Kasumi-1 (cell line): ENCODE measurements at places on chromosomes 6 and 20.
A peak's percentile ranks its signal among the peaks of the same experiment; 100 is the strongest.

DNA sequence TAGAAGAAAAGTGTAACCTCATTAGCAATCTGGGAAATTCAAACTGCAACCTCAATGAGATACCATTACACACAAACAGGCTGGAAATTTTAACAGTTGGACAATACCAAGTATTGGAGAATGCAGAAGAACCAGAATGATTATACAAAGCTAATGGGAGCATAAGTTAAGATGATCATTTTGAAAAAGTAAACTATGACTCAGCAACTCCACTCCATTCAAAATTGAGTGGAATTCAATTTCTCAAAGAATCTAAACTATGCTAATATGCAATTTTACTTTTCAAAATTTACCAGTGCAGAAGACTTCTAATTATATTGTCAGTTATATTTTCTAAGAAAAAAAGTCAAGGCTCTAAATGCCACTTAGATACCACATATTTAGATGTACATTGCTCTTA lies 17.2 kb downstream of the GPLD1 start:
- DNase-seq = no peak

- peak; percentile 93 for DNase-seq
Measured at GRCh38 chr6:30450909-30451841, 38.1 kb upstream of the HLA-E start.

- no peak for DNase-seq
Measured at GRCh38 chr20:46111028-46111835, 6.9 kb upstream of the CD40 start.

- no peak for DNase-seq
Measured at GRCh38 chr20:50821994-50822393, 27.1 kb downstream of the BCAS4 start.

DNA sequence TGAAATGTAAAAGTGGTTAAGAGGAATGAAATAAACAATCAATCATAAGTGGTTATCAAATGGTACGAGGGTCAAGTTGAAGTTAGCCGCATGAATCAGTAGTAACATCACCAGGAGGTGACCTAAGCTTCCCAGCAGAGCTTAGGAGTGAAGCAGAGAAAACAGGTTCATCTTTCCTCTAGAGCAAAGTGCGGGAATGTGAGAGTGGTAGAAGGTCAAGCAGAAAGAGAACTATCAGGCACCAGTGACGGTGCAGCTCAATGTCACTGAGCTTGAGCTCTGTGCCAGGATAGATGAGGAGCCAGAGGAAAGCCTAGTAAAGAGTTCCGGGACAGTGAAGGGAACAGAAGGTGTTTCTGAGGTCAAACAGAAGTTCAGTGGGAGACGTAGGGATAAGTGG lies 20.8 kb upstream of the TNFAIP3 start:
- no peak for DNase-seq

GRCh38 chr20:46741924-46742668 lies 32.6 kb downstream of the SLC2A10 start:
- no peak for DNase-seq

- DNase-seq = no peak
Measured at GRCh38 chr6:24353861-24354260, 4.0 kb downstream of the DCDC2 start.

DNA sequence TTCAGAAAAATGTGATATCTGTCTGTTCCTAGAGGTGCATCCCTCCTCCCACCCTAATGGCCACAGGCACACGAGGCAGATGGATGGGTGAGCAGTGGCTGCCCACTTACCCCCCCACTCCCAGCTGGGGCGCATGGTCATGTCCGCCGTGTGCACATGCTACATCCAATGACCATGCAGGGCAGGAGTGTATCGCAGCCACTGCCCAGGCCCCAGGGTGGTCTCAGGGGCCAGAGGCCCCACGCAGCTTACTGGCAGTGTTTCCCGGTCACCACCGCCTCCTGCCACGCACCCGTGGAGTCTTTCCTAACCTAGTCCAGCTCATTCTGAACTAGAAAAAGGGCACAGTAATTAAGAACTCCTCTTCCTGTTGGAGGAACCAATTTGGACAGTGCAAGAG lies 11.7 kb upstream of the HTR1B start:
- DNase-seq = no peak

GRCh38 chr6:67933278-67933677 lies 701.8 kb upstream of the ADGRB3 start:
- DNase-seq = no peak

DNA sequence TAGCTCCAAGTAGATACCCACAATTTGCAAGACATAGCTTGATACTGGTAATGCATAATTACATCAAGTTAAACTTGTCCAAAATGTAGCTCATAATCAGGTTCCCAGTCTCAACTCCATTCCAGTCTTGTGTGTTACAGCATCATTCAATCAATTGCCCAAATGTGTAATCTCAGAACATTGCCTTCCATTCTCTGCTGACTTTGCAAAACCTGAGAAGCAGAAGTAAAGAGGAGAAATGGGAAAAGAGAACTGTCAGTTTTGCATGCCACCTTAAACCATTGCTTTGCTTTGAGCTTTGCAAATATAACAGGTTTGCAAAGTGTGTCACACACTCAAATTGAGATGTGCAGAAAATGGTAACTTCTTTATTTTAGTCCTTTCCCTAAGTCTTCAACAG lies 40.3 kb upstream of the CNKSR3 start:
- no peak for DNase-seq

- DNase-seq = no peak
Measured at GRCh38 chr6:169344750-169345065, 91.1 kb upstream of the THBS2 start.

DNA sequence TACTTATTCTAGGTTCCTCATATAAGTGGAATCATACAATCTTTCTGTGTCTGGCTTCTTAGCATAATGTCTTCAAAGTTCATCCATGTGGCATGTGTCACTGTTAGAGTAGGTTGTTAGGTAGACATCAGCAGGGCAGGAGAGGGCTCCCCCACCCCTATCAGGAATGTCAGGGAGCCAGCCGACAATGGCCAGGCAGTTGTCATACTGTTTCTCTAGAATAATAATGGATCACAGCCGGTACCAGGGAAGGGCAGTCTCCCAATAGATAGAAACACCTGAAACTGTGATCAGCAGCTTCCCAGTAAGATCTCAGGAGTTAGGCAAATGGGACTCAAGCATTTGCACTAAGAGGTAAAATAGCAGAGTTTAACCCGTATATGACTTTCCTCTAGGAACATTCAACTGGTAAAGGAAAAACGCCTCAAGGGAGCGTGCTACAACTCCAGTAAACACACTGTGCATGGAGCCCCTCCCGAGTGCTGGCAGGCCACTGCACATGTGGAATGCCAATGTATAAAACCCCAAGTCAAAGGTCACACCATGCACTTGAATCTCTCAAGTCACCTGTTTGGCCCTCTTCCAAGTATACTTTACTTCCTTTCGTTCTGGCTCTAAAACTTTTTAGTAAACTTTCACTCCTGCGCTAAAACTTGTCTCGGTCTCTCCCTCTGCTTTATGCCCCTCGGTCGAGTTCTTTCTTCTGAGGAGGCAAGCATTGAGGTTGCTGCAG lies 29.8 kb upstream of the SIRT5 start:
- DNase-seq = no peak

- DNase-seq = no peak
Measured at GRCh38 chr6:113690281-113691259, 166.6 kb upstream of the MARCKS start.

GRCh38 chr6:120736740-120737139 lies 597.5 kb downstream of the TBC1D32 start:
- no peak for DNase-seq

GRCh38 chr6:66860328-66860727 lies 1153.3 kb upstream of the EYS start:
- DNase-seq = no peak

GRCh38 chr6:88538130-88538706 lies 372.1 kb upstream of the CNR1 start:
- peak; percentile 63 for DNase-seq

DNA sequence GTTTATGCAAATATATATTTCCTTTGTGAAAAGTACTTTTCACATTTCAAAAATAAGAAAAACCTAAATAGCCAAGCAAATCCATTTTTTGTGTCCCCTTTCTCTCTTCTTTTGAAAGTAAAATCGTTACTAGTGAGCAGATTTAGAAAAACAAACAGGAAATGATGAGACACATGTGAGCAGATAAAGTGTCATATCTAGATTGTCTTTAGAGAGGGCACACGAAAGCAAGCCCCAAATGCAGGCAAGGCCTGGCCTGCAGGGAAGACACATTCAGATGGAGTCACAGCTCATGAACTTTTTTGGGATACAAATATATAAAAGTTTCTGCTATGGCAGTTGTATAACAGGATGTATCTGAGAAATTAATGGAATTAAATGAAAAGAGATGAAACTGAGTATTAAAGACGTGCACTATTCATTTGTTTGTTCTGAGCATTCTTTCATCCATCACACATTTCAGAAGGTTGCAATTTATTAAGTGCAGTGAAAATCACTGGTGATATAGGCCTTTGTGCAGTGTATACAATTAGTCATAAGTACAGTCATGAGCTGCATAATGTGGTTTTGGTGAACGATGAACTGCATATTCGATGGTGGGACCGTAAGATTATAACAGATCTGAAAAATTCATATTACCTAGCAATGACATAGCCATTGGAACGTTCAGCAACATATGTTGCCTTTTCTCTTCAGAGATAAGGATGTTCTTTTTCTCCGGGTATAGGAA lies 101.4 kb downstream of the PACRG start:
- DNase-seq = no peak

DNA sequence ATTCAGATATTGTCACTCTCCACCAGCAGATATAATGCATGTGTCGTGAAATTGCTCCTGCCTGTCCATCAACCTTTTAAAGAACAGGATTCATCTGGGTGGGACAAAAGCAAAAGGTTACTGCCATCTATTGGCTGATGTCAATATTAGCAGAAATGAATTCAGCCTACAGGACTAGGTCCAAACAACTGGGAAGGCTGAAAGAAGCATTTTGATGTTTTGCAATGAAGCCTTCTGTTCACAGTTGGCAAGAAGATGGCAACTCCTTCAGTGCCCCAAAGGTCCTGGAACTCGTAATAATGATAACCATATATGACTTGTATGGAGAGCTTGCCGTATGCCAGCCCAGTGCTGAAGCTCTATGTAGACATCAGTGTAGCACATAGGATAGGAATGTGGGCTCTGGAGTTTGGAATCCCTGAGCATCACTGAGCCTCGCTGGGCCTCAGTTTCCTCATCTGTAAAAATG lies 7.5 kb downstream of the BCAS1 start:
- peak; percentile 53 for DNase-seq

DNA sequence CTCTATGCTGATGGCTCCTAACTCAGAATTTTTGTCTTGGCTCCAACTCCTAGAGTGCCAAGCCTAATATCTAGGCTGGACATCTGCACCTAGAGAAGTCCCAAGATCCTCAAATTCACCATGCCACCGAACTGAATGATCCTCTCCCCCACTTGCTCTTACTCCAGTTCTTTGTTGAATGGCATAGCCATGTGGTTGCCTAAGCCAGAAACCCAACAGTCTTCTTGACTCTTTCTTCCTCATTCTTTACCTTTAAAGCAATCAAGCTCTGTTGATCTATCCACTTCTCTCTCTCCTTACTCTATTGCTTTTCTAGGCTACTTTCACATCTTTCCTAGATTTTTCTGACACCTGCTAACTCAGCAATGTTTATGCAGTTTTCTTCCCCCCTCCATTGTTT lies 126.5 kb upstream of the FOXO3 start:
- peak; percentile 22 for DNase-seq

- DNase-seq = no peak
Measured at GRCh38 chr6:141685416-141685815, 447.3 kb upstream of the GJE1 start.

DNA sequence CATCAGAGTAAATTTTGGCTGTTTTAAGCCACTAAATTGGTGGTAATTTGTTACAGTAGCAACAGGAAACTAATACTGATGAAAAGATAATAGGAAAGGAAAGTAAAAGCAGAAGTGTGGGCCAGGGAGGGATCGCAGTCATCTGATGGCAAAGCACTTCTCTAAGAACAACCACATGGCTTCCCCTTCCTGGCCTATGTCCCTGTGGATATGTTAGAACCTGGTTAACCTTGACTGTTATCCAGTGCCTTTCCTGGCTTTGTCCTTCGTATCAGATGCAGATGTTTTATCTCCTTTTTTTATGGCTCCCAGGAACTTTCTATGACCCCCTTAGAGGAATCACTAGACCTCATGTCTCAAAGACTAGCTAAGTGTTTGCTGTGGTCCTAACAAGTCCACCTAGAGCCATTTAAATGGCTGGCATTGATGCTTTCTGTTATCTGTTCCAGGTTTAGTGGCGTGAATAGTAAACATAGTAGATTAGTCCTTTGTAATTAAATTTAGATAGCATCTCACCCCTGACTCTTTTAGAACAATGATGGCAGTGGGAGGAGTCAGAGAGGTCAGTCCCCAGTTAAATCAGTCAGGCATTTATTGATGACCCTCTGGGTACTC lies 79.2 kb upstream of the PHACTR2 start:
- peak; percentile 94 for DNase-seq

DNA sequence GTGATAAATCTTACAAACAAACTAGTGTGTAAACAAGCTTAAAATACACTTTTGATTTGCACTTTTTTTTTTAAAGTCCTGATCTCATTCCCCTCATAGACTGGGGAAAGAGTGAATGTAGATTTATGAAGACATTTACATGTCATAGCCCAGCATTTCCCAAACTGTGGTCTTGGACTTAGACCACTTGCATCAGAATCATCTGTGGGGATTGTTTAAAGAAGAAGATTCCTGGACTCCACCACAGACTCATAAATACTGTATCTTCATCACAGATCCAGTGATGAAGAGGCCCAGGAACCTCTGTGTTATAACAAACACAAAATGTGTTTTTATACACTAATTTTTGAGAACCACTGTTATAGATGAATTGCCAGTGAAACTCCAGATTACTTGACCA lies 99.5 kb downstream of the KCNQ5 start:
- DNase-seq = no peak

- DNase-seq = no peak
Measured at GRCh38 chr6:152651986-152652385, 14.8 kb upstream of the SYNE1 start.

DNA sequence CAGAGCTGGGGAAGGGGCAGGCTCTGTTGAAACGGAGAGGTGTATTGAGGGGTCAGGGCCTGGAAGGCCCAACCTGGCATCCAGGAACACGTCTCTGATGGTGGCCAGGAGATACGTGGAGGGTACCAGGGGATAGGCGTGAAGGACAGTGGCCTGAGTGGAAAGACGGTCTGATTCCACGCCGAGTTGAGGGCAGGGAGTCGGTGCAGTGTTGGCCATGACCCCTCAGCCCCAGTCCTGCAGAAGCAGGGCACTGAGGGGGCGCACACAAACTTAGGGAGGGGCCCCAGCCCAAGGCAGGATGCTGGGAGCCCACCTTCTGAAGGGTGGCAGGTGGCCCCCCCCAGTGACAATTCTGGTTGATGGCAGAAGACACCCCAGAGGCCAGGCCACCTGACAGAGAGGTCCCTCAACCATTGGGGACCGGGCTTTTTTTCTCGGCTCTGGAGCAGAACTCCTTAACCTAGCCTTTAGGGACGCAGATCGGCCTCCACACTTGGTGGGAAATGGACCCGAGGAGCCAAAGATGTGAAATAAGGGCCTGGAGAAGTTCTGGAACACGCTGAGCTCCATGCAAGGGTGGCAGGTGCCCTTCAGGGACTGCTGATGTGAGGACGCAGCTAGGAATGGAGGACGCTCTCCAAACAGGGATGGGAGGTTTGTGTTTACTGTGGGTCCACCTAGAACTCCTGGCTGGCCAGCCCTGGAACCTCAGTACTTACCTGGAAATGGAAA lies 91.0 kb downstream of the TMEM242 start:
- no peak for DNase-seq
